Cortex of kidney (tissue), 1 donor: ENCODE measurements at places on chromosomes 1 and 21.

DNA sequence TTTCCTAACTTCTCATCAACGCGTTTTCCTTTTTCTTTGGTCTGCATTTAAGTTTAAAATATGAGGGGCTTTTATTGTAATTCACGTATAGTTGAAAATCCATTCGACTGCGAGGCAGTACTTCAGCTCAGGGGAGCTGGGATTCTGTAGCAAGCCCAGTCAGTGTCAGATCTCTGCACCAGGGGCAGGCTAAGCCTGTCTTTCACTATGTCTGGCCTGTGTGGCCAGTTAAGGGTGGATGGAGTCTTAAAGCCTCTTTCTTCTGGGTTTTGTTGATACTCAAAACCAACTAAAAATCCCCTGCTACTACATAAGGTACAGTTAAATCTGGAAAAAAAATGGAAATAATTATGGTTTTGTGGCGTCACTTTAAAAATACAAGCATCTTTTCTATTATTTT is 124.7 kb downstream of the TYW3 start:
- no peak for DNase-seq

DNA sequence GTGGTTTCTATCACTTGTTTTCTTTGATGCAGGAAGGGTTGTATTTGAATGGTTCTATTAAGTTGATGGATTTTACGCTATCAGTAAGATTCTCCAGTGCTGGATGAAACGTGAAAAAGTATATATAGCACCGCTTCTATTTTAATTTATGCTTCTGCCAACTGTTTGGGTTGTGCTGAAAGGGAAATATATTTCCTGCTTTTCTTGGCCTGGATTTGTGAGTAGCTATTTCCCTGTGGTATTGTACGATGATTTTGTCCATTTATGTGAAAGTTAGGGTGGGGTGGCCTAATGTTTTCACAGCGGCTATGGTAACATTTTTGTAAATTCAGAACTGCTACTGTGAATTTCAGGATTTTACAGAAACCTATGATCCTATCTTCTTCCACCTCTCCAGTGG is 322 bp downstream of the C1orf162 start:
- no peak for DNase-seq

GRCh38 chr21:29487154-29487553 is 188.4 kb downstream of the BACH1 start:
- no peak for DNase-seq

- no peak for DNase-seq
Measured at GRCh38 chr1:40270152-40270834, 12.3 kb downstream of the ZMPSTE24 start.
